ENCODE measurements at places on chromosomes 16 and 17.
A peak's percentile ranks its signal among the peaks of the same experiment; 100 is the strongest.

DNA sequence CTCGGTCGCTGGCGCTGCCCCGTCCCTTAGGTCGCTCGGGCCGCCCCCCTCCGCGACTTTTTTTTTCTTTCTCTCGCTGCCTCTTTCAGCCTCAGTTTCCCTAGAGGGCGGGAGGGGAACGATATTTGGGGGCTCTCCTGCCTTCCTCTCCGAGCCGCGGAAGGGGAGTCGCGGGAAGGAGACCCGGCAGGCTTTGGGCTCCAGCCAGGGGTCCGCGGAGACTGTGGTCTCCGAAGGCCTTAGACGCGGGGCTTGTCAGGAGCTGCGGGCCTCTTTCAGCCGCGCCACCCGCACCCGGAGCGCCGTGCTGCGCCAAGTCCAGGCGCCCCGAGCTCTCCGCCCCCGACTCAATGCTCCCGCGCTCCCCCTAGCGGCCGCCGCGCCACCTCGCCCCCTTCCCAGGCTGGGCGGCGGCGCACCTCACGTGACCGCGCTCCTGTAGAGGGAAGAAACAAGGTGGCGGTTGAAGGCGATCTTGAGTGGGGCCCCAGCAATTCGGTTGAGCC lies at the start of gene LRRC37B:
TSS of gene LRRC37B (plus strand) at position 427 of the 506 bp plus-strand sequence. CDS start 14,010 bp downstream, outside the sequence.
- peak; percentile 85 for DNase-seq

DNA sequence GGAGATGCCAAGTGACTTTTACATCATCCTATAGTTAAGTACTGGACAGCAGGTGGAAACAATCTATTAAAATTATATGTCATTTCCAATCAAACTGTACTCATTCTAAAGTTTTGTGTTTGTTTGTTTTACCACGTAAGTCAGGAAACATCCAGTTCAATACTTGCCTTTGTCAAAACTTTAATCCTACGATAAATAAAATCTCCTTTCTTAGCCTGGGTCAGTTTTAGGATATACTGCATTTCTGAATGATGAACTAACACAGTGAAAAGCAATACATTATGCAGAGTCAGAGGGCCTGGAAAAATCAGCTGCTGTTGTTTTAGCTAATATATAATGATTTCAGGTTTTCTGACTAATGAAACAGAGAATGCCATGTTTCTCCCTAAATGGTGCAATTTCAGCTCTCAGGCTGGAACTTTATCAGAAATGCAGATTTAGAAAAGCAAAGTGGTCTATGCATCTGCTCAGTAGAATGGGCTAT lies 756.4 kb downstream of the CDH11 start:
- no peak for DNase-seq

- no peak for DNase-seq
Measured at GRCh38 chr16:74169066-74169465, 127.5 kb upstream of the PSMD7 start.

- DNase-seq = no peak
Measured at GRCh38 chr16:130533-131173, 7.8 kb downstream of the NPRL3 start.

GRCh38 chr17:17890773-17891759 lies 54.3 kb upstream of the SREBF1 start:
- DNase-seq = peak; percentile 14

- DNase-seq = no peak
Measured at GRCh38 chr17:74550602-74551001, 4.7 kb upstream of the CD300C start.

DNA sequence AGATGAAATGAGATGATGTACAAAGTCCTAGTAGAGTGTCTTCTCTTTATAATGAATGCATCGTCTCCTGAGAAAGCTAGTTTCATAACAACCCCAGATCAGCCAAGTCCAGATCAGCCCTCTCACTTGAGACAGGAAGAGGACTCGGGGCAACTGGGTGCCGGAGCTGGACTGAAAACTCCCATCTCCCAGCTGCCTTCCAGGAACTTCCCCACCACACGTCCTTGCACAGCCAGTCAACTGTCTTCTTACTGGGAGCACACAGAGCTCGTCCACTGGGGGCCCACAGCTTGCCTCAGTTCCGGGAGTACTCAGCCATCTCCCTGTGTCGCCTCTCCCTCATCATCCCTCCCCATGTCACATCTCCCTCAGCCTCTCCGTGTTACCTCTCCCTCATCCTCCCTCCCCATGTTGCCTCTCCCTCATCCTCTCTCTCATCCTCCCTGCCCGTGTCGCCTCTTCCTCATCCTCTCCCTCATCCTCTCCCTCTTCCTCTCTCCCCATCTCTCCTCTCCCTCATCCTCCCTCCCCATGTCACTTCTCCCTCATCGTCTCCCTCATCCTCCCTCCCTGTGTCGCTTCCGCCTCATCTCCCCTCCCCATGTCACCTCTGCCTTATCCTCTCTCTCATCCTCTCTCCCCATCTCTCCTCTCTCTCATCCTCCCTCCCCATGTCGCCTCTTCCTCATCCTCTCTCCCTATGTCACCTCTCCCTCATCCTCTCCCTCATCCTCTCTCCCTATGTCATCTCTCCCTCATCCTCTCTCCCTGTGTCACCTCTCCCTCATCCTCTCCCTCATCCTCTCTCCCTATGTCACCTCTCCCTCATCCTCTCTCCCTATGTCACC lies 22.4 kb upstream of the KCNH6 start:
- no peak for DNase-seq

- DNase-seq = no peak
Measured at GRCh38 chr16:14105760-14106375, 34.7 kb downstream of the MRTFB start.

DNA sequence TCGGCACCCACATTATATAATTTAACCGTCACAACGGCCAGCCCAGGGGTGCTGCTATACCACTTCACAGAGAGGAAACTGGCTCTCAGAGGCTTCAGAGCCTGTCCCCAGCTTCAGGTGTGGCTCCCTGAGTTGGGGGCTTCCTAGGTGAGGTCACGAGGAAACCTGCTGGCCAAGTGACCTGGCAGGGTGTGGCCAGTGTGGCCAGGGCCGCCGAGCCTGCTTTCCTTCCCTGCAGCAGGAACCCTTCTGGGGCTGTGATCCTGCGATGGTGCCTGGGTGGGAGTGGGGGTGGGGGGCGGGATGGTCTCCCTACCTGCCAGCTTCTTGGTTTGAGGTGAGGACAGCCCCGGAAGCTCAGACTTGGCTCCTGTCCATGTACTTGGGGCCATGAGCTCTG lies 39.9 kb downstream of the ADCY7 start:
- DNase-seq = no peak

DNA sequence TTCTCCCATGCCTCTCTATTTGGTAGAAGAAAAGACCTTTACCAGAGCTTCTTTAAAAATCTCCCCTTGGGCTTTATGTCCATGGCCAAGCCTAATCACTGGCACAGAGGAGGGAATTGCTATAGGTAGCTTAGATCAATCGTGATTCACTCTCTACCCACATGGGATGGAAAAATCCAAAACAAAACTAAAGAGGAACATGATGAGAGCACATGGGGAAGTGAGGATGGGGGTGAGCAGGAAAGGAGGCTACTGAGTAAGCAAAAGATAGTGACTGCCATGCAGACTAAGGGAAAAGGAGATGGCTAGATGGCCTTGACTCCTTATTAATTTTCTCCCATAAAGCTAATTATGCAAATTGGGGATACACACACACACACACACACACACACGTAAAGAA lies 201.2 kb downstream of the HS3ST3A1 start:
- DNase-seq = no peak

GRCh38 chr17:46072998-46073397 lies 73.9 kb downstream of the STH start:
- no peak for DNase-seq

- DNase-seq = no peak
Measured at GRCh38 chr16:17346621-17347569, 123.9 kb downstream of the XYLT1 start.

- DNase-seq = peak; percentile 19
Measured at GRCh38 chr16:31477220-31478216, 5.4 kb upstream of the SLC5A2 start.

DNA sequence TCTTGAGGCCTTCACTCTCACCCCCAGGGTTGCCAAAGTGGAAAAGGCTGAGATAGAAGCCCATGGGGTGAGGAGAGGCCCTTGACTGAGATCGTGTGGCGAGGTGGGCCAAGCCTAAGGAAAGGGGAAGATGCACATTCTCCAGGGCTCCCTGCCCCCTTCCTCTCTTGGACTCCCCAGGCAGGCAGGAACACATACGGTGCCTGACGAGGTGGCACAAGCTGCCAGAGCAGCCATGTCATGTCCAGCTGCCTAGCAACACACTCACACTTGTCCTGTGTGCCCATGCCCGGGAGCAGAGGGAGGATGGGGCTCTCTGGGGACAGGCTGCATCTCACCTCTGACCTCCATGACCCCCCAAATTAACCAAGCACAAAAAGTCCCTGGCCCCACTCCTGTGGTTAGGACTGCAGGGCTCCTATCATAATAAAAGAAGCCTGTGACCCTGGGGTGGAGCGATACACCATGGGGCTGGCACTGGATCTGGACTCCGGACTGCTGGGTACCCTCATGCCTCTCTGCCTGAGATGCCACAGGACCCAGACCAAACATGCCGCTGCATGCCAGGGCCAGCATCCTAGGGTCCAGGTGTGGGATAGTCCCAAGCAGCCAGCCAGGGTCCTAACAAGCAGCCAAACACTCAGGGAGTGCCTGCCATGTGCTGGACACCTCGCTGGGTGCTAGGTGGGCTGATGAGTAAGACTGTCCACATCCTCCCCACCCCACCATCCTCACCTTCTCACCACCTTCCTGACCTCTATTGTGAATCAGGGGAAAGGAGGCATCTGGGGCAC lies 2.6 kb downstream of the GIT1 start:
- DNase-seq = no peak

- no peak for DNase-seq
Measured at GRCh38 chr16:21184834-21185233, 26.4 kb downstream of the LDAF1 start.

DNA sequence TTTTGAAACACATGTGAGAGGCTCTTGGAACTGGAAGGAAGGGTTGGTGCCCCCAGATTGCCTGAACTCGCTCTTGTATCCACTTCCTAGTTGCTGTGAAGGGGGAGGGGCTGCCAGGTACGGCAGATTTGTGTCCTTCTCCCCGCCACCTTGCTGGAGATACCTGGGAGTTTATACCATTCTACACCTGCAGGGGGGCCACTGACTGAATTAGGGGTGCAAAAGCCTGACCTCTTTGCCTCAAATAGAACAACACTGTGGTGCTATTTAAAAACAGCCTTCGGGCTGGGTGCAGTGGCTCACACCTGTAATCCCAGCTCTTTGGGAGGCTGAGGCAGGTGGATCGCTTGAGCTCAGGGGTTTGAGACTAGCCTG lies 35.1 kb upstream of the IL34 start:
- DNase-seq = no peak

DNA sequence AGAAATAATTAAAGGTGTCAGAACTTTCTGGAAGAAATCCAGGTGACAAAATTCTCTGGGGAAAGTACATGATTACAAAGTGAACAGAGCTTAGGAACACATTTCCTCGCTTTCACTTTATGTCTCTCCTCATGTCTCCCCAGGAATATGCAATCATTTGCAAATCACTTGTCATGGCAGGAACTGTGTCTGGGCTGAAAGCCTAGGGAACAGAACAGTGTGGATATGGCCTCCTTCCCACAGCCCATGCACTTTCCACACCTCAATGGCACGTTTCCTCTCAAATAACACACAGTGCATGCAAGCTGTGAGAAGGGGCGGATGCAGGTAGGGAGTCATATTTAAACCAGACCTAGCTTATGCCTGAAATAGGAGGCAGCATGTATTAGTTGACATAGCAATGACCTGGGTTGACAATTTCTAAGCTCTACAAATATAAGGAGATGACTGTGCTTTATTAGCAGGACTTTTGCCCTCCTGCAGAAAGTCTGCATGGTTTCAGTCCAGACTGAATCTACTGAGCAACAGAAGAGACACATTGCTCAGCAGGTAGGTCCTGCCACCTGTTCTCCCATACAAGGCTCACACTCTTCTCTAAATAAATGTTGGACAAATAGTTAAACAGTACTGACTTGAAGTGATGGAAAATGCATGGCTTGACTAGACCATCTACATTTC lies 236.0 kb upstream of the ELAC2 start:
- DNase-seq = no peak

DNA sequence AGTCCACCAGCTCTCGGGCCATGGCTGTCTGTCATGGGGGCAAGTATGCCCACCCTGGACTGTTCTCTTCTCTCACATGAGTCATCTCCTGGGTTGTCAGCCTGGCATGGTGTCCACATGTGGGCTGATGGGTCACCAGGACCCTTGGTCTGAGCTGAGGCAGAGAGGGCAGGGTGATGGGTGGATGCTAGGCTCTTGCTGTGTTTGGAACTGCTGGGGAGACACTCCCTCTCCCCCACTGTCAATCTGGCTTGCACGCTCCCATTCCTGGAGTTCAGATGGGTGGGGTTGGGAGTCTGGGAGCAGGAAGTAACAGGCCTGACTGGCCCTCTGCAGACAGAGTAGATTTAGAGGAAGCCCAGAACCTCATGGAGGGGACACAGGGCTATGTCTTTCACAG lies 28.9 kb downstream of the KSR1 start:
- DNase-seq = no peak

DNA sequence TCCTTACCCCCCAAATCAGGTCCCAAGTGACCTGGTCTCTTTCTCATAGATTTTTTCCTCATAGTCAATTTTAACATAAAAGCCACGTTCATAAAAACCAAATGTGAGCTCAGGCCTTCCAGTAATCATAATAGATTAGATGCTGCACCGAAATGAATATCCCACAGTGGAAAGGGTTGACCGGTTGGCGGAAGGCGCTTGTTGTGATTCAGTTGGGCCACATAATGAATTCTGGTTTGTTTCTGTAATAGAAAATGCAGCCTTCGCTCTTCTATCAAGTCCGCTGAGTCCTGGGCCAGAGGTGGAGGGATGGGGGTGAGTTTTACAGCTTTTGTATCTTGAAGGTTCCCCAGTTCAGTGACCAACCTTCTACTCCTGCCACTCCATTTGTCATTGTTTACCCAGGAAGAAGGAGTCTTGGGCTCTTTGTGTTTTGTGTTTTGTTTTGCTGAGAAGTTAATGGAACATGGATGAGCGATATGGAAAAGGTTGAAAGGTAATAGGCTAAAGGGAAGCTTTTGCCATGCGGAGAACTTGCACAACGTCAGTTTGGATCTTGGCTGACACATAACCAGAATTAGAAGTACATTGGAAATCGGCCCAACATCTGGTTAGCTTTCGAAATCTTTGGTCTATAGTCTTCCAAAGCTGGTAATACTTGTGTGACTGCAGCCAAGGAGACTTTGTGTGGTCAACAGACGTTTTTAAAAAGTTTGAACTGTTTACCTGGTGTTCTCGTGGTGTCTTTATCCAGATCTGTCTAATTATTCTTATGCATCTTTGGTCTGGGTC lies 89.5 kb downstream of the CLEC16A start:
- no peak for DNase-seq

DNA sequence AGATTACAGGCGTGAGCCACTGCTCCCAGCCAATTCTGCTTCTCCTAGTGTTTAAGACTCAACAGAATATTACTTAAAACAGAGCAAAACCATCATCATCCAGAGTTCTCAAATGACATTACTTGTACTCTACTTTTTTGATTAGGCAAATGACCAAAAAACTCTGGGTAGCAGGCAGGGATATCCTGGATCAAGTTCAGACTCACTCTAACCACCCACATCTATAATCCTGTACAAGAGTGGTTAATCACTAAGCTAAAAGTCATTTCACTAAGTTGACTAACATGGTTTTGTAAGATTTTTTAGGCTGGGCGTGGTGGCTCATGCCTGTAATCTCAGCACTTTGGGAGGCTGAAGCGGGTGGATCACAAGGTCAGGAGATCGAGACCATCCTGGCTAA lies 6.8 kb downstream of the NAE1 start:
- no peak for DNase-seq
